ENCODE measurements at places on chromosomes 4 and X.
A peak's percentile ranks its signal among the peaks of the same experiment; 100 is the strongest.

DNA sequence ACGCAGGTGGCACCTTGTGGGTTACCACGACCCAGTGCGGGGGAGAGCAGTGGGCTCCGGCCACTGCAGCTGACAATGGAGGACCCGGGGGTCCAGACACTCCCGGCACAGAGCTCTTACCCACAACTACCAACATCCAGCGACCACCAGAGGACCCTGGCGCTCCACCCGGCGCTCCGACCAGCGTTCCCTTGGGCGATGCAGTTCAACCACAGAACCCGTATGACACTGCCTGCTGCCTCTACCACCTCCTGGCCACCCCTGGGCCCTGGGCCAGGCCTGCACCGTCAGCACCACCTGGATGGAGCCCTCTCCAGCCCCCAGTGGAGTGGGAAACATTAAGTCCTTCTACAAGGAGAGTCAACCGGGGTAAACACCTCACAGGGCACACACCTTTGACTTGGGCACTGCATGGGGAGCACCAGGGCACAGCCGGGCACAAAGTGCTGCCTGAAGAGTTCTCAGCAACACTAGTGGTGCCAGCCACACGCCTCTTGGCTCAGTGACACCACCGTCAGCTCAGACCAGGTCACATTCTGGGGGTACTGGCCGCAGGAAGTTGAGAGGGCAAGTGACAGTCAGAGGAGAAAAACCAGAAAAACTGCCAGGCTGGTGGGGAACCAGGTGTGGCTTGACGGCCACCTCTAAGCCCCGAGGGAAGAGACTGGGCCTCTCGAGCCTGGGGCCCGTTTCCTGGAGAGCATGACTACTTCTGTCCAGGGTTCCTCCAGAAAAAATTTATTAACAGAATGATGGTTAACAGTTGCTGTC is 2.6 kb downstream of the CTBP1 start:
- no peak for DNase-seq

GRCh38 chr4:168504526-168504925 is 7.7 kb downstream of the PALLD start:
- no peak for DNase-seq

DNA sequence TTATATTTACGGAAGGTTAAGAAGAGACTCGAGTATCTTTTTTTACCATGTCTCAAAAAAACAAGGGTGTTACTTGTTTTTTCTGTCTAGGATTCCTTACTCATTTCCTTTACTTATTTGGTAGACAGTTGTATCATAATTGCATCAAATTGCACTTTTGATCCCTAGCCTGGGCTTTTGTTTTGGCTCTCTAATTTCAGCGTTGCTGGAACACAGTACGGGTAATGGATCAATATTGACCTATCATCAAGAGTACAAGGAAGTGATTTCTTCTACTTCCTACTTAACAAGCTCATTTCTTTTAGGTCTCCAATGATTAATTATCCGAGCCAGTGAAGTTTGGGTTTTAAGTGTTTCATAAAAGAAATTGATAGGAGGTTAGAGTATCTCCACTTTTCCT is 16.8 kb downstream of the AIMP1 start:
- no peak for DNase-seq

- DNase-seq: no peak
Observed at GRCh38 chrX:140712413-140713173, 3.0 kb downstream of the LINC00632 start.

DNA sequence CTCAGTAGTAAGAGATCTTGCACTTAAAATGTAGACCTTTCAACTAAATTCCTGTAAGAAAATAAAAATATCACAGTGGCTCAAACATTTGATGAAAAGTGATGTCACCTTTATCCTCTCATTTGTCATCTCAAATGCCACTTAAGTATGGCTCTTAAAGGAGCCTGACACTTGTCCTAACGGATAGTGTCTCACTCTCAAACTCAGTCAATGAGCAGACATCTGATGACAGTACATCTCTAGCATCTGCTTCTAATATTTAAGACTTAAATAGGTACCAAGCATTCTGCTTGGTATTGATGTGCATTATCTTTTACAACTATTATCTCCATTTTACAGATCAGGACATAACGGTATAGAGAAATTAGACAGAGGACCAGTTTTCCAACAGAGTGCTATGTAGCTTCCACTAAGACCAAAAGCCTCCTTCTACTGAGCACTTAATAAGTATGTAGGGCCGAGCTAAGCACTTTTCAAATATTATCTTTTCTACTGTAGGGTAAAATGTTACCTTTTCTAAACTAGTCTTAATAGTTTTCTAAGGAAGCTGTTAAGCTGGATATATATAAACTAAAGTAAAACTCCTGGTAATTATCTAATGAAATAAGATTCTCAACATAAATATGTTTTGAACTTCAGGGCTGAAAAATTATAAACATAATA is 110.2 kb downstream of the PDE5A start:
- DNase-seq: no peak

GRCh38 chr4:140096483-140096861 is 57.5 kb downstream of the MAML3 start:
- no peak for DNase-seq

GRCh38 chr4:119081943-119082342 is 53.7 kb upstream of the MYOZ2 start:
- no peak for DNase-seq

DNA sequence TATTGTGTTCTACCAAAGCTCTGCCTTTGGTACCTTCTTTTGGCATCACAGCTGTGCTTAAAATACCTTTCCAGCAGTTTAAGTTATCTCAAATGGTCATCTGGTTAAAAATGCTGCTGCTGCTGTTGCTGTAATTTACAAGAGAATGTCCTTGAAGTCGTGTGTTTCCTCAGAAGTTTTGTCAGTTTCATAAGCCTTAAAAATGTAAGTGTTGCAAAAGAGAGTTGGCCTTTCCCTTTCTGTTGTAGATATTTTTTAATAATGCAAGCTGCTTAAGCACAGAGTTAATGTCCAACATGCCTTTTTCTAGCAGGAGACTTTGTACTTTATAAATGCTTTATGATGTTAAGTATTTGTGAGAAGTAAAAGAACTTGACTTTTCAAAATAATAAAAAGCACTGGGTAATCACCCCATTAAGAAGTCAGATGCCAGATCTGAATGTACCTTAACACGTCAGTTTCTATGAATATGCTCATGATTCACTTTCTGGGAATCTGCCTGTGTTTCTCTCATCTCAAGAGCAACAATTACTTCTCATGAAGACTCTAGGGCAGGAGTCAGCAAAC is 35.3 kb upstream of the TENM3 start:
- no peak for DNase-seq

- DNase-seq: no peak
Observed at GRCh38 chrX:53659039-53659438, 27.5 kb downstream of the HUWE1 start.

DNA sequence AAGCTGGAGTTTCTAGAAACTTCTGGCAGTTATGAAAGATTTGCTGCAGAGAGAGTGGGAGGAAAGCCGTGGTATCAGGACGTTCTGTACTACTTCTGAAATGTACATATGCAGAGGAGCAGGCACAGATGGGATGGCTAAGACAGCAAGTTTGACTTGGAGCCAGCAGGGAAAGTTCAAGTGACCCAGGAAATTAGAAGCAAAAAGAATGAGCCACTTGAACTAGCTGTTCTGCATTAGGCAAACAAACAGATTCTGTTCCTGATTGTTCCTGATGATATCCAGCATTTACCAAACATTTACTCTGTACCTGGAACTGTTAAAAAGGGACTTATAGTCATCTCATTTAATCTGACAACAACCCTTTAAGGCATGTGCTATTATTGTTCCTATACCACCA is 41.4 kb upstream of the CXCL13 start:
- DNase-seq: peak; percentile 52

GRCh38 chrX:118702741-118703140 is 24.7 kb upstream of the IL13RA1 start:
- DNase-seq: no peak

DNA sequence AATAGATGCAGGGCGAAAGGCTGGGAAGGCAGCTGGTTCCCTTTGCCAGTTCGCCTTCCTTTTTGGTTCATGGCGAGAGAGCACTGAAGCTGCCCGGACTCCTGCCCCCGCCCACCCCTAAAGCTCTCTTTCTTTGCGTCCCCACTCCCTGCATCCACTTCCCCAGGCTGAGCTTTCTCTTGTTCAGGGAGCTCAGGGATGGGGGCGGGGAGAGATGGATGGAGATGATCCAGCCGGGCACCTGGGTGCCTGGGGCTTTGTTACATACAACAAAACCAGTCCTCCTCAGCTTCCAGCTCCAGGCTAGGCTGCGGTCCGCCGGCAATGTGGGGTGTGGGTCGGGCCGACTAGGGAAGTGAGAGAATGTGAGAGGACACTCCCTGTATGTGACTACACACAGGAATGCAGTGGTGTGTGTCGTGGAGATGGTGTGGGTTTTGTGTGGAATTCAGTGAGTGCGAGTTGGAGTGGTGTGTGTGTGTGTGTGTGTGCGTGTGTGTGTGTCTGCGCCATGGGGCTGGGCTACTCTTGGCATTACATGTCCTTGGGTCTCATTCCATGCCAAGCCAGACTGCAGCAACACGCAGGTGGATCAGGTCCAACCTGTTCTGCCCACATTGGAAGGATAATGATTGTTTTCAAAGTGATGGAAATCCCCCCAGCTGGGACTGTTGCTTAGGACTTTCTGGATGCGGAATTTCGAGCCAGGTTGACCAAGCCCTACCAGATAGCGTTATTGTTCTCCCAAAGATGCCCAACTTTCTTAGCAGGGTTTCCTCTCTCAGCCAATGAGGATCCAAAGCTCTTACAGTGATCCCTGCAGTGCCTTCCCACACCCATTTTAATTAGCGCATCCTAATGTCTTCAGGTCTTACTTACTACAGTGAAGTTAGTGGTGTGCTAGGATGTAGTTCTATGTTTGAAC is 149.4 kb upstream of the CHRDL1 start:
- DNase-seq: peak; percentile 35

- DNase-seq: no peak
Observed at GRCh38 chr4:94274912-94275311, 67.2 kb downstream of the SMARCAD1 start.

- DNase-seq: no peak
Observed at GRCh38 chrX:31894152-31894551, 822.3 kb upstream of the FTHL17 start.

DNA sequence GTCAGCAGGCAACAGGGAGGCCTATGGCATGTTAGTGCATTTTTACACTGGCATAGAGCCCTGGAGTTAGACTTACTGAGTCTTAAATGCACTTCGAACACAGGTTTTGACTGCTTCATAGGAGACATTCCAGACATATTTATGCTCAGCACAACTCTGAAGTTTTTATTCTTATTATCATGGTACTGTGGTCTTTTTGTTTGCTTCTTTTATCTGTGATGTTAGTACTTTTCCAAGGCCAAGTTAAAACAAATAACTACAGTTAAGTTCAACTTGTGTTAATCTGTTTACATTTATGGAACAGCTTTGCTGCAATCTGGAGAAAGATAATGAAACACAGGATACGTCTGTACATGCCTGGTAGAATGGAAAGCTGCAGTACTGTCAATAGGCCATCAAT is 76.5 kb downstream of the COL4A5 start:
- DNase-seq: no peak

GRCh38 chr4:154984148-154984547 is 203.1 kb downstream of the RBM46 start:
- no peak for DNase-seq

GRCh38 chr4:4689694-4690440 is 148.0 kb upstream of the STX18 start:
- no peak for DNase-seq

DNA sequence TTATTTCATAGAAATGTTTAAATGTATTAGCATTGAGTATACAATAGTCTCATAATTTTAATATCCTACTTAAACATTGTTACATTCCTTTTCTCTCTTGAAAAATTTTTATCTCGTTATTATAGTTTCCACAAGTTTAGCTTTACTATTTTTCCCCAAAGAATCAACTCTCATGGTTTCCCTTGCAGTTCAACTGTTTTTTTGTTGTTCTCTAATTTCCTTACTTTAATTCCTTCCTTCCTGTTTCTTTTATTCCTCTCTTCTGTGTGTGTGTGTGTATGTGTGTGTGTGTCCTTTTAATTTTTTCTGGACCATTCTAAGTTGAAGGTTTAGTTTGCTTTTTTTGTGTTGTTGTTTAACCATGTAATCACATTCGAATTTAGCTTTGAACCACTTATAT is 171.1 kb downstream of the GASK1B start:
- DNase-seq: no peak

GRCh38 chr4:125433453-125433852 is 118.7 kb downstream of the FAT4 start:
- DNase-seq: no peak

GRCh38 chrX:65921363-65921762 is 118.5 kb downstream of the VSIG4 start:
- no peak for DNase-seq

GRCh38 chr4:14130551-14130950 is 503.0 kb upstream of the BOD1L1 start:
- DNase-seq: no peak

DNA sequence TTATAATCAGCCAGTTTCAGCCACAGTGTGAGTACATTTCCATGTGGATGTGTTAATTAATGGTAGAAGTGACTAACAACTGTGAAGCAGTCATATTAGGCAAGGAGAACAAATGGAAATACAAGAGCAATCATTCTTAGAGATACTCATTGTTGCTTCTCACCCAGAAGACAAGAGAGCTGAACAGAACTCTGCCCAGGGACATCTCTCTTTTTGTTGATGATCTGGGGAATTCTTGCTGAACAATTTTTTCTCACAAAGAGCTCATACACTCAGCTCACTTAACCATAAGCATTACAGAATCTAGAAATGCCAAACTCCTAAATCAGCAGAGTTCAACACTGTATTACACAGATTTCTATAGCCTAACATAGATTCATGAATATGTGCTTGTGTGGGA is 150.1 kb downstream of the COMMD8 start:
- no peak for DNase-seq

DNA sequence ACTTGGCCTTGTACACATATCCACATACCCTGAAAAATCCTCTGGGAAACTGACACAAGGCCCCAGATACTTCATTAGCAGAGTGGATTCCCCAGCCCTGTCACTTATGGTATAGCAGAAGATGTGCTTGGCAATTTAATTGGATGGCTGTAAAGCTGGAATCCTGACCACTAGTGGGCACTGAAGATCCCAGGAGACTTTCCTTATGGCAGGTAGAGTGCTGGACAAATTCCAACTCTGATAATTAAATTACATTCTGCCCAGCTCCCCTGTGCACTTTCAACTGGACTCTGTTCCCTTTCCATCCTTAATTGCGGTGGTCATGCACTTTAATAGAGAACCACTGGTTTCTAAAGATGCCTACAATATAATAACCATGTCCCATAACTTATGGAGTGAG is 119.8 kb downstream of the DCK start:
- DNase-seq: no peak

GRCh38 chr4:37903901-37904300 is 13.0 kb downstream of the TBC1D1 start:
- DNase-seq: no peak

- DNase-seq: no peak
Observed at GRCh38 chr4:184844742-184845141, 19.0 kb upstream of the ACSL1 start.

DNA sequence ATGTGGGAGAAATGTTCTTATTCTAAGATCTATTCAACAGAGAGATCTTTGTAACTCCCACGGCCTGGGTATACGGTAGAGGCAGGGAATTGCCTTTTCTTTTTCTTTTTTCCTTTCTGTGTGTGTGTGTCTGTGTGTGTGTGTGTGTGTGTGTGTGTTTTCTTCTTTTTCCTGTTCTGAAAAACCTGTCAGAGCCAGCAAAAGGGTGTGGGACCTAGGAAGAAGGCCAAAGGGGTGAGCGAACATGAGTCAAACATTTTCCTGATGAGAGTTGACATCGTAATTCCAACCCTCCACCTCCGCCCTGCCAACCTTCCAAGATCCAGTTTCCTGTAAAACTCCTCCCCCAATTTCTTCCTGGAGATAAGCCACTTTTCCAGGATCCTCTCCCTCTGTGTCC is 2.8 kb upstream of the CHIC2 start:
- DNase-seq: no peak

GRCh38 chr4:153464068-153464467 is 2.1 kb upstream of the TMEM131L start:
- DNase-seq: peak; percentile 33

Data from NCI-H510A treated with DMSO at 0.1 percent for 48 hours (cell line).